Type B pancreatic cell (in vitro differentiated cells): ENCODE measurements at places on chromosomes 4 and X. TPM values are rescaled to one million over a fixed set of nuclear protein-coding genes. Genes with fewer than 3 reads are reported as not detected.

Gene GDI1
- 105 and 159 TPM in 2 replicates for total RNA-seq

Gene GPC3
- total RNA-seq, result 192 and 628 TPM in 2 replicates

Gene SMIM43
- 0.60 and 1.4 TPM in 2 replicates for total RNA-seq

GRCh38 chr4:36281384-36282106, at the start of gene DTHD1:
TSS of gene DTHD1 (plus strand) at chr4:36281616. CDS start at chr4:36281759, 143 bp downstream.
- no peak within 1 kb of the TSS for H3K4me3 ChIP-seq
- no peaks in the 10 kb centered on the region for H3K27me3 ChIP-seq
- DNase-seq, result no peak
- no peaks in the 10 kb centered on the region for H3K36me3 ChIP-seq
- peaks cover 12% of the 10 kb centered on the region for H3K4me1 ChIP-seq

GRCh38 chrX:132614297-132614696, 125.5 kb upstream of the MBNL3 start:
- H3K36me3 ChIP-seq, result no peaks in the 10 kb centered on the region
- no peaks in the 10 kb centered on the region for H3K27me3 ChIP-seq
- peaks cover 8% of the 10 kb centered on the region for H3K4me1 ChIP-seq
- H3K27ac ChIP-seq, result no peak overlapping the region
- no peak overlapping the region for H3K4me3 ChIP-seq
